ENCODE measurements at places on chromosomes 6 and 20. TPM values are rescaled to one million over a fixed set of nuclear protein-coding genes. Genes with fewer than 3 reads are reported as not detected.
A peak's percentile ranks its signal among the peaks of the same experiment; 100 is the strongest.

GRCh38 chr6:90033746-90034271 is 139.5 kb downstream of the GJA10 start:
- peaks cover 4% of the 10 kb centered on the region for H3K4me1 ChIP-seq
- DNase-seq = no peak
- no peaks in the 10 kb centered on the region for H3K36me3 ChIP-seq
- no peaks in the 10 kb centered on the region for H3K27me3 ChIP-seq
- no peak overlapping the region for H3K4me3 ChIP-seq
- no peak overlapping the region for H3K27ac ChIP-seq

GRCh38 chr6:120055071-120055470 is 705.5 kb upstream of the MAN1A1 start:
- H3K4me3 ChIP-seq = no peak overlapping the region
- DNase-seq = no peak
- no peaks in the 10 kb centered on the region for H3K36me3 ChIP-seq
- no peaks in the 10 kb centered on the region for H3K4me1 ChIP-seq
- H3K27me3 ChIP-seq = no peaks in the 10 kb centered on the region

DNA sequence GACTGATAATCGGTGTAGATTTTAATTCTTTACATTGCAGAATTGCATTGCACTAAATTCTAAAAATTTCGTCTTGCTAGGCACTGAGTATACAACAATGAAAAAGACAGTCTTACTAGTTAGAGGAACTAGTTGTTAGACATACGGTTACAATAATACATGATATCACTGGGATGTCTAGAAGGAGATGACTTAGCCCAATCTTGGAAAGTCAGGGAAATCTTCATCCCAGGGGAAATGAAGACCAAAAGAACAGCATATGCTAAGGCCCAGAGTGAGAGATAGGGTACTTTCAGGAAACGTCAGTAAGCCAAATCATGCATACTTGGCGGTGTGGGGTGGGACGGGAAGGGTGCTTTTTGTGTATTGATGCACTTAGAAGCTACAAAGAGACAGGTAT is 901 bp downstream of the CEP57L1 start:
- H3K4me3 ChIP-seq = peak overlapping the region; percentile 62
- no peaks in the 10 kb centered on the region for H3K36me3 ChIP-seq
- peaks cover 22% of the 10 kb centered on the region for H3K4me1 ChIP-seq

DNA sequence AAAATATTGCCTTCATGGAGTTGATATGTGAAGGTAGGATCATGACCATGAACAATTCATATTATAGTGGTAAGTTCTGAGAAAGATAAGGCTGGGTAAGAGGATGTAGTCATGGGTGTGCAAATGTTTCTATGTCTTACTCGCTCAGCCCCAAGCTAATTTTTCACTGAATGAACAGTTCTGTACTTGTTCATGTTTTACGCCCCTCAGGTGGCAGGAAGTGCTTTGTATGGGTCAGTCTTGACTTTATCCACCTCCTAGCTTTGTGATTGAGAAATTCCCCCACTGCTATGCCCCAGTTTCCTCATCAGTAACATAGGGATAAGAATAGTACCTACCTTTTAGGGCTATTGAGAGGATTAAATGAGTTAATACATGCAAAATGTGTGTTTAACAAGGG is 148.2 kb upstream of the KCNG1 start:
- no peak overlapping the region for H3K4me3 ChIP-seq
- no peak overlapping the region for H3K27ac ChIP-seq
- H3K36me3 ChIP-seq = no peaks in the 10 kb centered on the region
- peaks cover 4% of the 10 kb centered on the region for H3K27me3 ChIP-seq
- DNase-seq = no peak

DNA sequence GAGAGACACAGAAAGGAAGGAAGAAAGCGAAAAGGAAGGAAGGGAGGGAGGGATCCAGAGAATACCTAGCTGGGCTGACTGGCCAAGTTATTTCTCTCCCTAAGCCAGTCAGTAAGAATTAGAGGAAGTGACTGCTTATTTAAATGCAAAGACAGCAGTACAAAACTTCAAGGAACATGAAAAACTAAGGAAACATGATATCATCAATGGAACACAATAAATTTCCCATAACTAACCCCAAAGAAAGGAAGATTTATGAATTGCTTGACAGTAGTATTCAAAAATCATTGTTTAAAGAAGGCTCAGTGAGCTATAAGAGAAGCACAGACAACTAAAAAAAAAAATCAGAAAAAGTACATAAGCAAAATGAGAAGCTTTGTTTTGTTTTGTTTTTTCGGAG is 252.3 kb upstream of the SASH1 start:
- no peaks in the 10 kb centered on the region for H3K36me3 ChIP-seq
- H3K4me3 ChIP-seq = no peak overlapping the region
- H3K27ac ChIP-seq = no peak overlapping the region
- H3K27me3 ChIP-seq = no peaks in the 10 kb centered on the region
- no peaks in the 10 kb centered on the region for H3K4me1 ChIP-seq
- no peak for DNase-seq

DNA sequence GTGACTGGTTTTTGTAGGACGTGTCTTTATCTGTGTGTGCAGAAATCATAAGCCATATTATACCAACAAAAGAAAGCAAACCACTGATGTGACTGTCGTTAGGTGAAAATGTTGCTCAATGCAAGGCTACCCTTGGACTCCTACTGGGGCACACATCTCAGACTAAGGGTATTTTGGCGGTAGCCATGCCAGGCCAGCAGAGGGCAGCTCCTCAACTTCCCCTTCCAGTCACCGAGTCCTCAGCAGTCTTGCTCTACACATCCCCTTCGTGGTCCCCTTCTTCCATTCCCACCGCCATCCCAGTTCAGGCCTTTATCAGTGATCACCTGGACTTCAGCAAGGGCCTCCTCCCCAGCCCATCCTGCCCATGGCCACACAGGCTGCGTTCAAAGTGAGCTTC is 113.7 kb upstream of the GGTLC1 start:
- H3K4me3 ChIP-seq = no peak overlapping the region
- DNase-seq = no peak

DNA sequence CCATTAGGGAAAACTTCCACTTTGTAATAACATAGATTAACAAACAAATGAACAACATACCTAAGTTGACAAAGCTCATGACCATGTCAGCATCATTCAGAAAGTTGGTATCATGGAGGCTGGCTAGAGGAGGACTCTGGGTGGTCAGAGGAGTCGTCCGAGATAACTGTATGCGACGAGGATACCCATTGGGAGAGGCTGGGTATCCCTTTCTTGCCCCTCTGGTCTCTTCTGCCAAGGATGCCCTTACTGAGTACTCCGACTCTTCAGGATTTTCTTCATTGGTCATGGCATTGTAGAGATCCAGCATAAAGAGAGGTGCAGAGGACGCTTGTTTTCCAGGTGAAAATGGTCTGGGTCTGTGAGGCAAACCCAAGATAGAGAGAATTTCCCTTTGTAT is 1.1 kb downstream of the BMP5 start:
- DNase-seq = no peak
- no peaks in the 10 kb centered on the region for H3K27me3 ChIP-seq
- H3K4me1 ChIP-seq = no peaks in the 10 kb centered on the region
- H3K36me3 ChIP-seq = no peaks in the 10 kb centered on the region

GRCh38 chr6:153207617-153208016 is 76.5 kb upstream of the RGS17 start:
- no peaks in the 10 kb centered on the region for H3K36me3 ChIP-seq
- no peaks in the 10 kb centered on the region for H3K4me1 ChIP-seq
- no peak for DNase-seq
- H3K27me3 ChIP-seq = no peaks in the 10 kb centered on the region
- no peak overlapping the region for H3K27ac ChIP-seq
- no peak overlapping the region for H3K4me3 ChIP-seq

DNA sequence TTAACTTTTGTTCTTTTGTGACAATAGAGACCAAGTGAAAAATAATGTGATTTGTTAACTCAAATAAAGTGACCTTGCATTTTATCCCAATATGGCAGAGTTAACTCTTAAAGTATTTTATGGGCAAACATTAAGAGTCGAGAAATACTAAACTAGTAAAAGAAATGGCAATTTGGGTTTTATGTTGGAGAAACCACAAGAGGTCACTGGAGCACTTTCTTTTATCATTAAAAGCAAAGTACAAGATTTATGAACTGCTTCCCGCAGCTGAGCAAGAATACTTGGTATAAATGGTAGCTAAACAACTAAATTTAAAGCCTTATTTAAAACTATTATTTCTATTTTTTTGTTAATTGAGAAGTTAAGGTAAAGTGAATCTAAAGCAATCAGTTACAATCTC is 33.5 kb upstream of the MCM9 start:
- no peaks in the 10 kb centered on the region for H3K36me3 ChIP-seq
- no peaks in the 10 kb centered on the region for H3K4me1 ChIP-seq
- H3K27ac ChIP-seq = no peak overlapping the region
- no peak for DNase-seq

DNA sequence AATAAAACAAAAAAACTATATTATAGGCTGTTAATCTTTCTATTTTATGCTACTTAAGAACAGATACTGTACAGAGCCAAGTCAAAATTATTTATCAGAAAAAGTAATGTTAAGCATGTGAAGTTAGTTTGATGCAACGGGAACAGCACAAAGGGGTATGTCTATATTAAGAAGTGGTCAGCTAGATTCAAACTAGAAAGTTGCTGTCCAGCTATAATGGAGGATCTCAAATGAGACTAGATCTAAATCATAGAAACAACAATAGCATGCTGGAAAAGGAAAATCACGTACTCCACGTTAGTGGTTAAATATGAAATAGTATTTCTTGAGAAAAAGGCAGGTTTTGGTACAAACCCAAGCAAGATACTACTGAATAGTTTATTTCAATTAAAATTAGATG is 1124.0 kb downstream of the GRIK2 start:
- DNase-seq = no peak
- H3K4me1 ChIP-seq = no peaks in the 10 kb centered on the region
- H3K4me3 ChIP-seq = no peak overlapping the region
- H3K36me3 ChIP-seq = no peaks in the 10 kb centered on the region
- no peaks in the 10 kb centered on the region for H3K27me3 ChIP-seq

- H3K4me1 ChIP-seq = peaks cover 10% of the 10 kb centered on the region
- no peak overlapping the region for H3K27ac ChIP-seq
- DNase-seq = no peak
- no peaks in the 10 kb centered on the region for H3K36me3 ChIP-seq
- no peaks in the 10 kb centered on the region for H3K27me3 ChIP-seq
- H3K4me3 ChIP-seq = no peak overlapping the region
These were observed 700.9 kb upstream of the SLC35B3 start for GRCh38 chr6:9136141-9136822.

GRCh38 chr6:110690916-110691315 is 124.4 kb downstream of the CDK19 start:
- no peaks in the 10 kb centered on the region for H3K36me3 ChIP-seq
- H3K4me3 ChIP-seq = no peak overlapping the region
- H3K27me3 ChIP-seq = no peaks in the 10 kb centered on the region

DNA sequence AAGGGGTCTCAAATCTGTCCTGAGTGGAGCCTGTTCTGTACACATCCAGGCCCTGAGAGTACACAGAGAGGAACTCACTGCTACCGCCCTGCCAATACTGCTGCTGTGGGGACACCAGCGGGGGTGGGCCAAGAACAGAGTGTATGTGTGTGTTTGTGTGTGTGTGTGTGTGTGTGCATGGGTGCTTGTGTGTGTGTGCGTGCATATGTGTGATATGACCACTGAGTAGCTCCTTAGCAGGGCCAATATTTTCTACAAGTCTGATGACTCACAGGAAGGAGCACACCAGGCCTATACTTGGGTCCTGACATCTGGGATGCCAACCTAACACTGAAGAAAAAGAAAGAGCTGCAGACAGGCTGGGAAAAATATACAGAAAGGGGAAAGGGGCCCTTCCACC is 1.4 kb downstream of the RAET1E start:
- H3K27me3 ChIP-seq = no peaks in the 10 kb centered on the region
- H3K27ac ChIP-seq = peak overlapping the region; percentile 80
- no peak overlapping the region for H3K4me3 ChIP-seq
- H3K4me1 ChIP-seq = peaks cover 23% of the 10 kb centered on the region

DNA sequence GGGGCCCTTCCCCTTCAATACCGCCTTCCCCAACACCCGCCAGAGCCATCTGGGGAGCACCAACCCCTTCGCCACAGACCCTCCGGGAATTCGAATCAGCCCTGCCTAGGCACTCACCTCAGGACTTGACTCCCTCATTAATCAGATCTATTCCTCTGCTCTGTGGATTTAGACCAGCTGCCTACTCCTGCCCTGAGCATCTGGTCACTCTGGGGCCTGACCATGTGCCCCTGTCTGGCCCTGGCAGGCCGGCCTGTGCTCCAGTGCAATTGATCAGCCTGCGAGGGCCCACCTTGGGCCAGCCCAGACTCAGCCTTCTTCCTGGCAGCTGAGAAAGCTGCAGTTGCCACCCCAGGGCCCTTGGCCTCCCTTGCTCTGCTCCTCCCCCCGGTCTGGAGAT is 46.0 kb downstream of the GRM4 start:
- no peaks in the 10 kb centered on the region for H3K4me1 ChIP-seq
- no peak overlapping the region for H3K4me3 ChIP-seq
- no peaks in the 10 kb centered on the region for H3K36me3 ChIP-seq
- peaks cover 15% of the 10 kb centered on the region for H3K27me3 ChIP-seq

DNA sequence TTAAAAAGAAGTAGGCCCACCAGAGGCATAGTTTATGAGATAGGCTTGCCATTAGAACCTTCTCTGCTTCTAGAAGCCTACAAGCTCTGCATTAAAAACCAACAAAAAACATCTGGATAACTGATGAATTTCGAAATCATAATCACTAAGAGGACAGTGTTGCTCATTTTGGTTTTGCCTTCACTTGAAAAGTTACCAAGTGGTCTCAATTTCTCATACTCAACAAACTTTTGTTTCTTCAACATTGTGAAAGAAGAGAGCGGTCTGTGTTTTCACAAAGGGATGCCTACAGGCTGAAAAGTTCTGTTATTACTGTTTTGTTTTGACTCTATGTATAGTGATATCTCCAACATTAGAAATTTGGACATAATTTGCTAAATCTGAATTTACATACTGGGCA is 98.9 kb downstream of the PDSS2 start:
- no peaks in the 10 kb centered on the region for H3K4me1 ChIP-seq
- no peak for DNase-seq
- H3K27ac ChIP-seq = no peak overlapping the region
- peaks cover 9% of the 10 kb centered on the region for H3K36me3 ChIP-seq

DNA sequence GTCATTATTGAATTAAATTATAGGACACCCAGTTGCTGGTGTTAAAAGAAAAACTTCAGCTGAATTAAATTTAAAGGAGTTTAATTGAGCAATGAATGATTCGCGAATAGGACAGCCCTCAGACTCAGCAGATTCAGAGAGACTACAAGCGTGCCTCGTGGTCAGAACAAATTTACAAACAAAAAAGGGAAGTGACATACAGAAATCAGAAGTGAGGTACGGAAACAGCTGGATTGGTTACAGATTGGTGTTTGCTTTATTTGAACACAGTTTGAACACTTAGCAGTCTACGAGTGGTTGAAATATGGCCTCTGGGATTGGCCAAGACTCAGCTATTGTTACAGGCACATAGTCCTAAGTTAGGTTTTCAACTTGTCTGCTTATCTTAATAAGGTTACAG is 25.8 kb upstream of the TNFRSF21 start:
- H3K4me1 ChIP-seq = no peaks in the 10 kb centered on the region
- no peak overlapping the region for H3K27ac ChIP-seq
- no peaks in the 10 kb centered on the region for H3K27me3 ChIP-seq
- H3K36me3 ChIP-seq = no peaks in the 10 kb centered on the region

GRCh38 chr6:145420599-145420998 is 314.7 kb downstream of the EPM2A start:
- H3K4me3 ChIP-seq = no peak overlapping the region
- H3K36me3 ChIP-seq = no peaks in the 10 kb centered on the region
- H3K27me3 ChIP-seq = no peaks in the 10 kb centered on the region
- H3K4me1 ChIP-seq = no peaks in the 10 kb centered on the region
- no peak for DNase-seq
- H3K27ac ChIP-seq = no peak overlapping the region

Gene LGSN
- total RNA-seq = not detected

Gene IL17A
- not detected for total RNA-seq

Gene PRSS16
- 34.5 TPM for total RNA-seq

Gene SLC17A2
- total RNA-seq = not detected

Gene EPHA7
- 3.6 TPM for total RNA-seq

Gene GNRH2
- total RNA-seq = not detected

Gene LSM14B
- 45.3 TPM for total RNA-seq

Gene RFX6
- 3.8 TPM for total RNA-seq

Gene KIF3B
- total RNA-seq = 46.5 TPM

Gene PACSIN1
- 0.27 TPM for total RNA-seq
